ENCODE measurements at places on chromosomes 1 and 21.

DNA sequence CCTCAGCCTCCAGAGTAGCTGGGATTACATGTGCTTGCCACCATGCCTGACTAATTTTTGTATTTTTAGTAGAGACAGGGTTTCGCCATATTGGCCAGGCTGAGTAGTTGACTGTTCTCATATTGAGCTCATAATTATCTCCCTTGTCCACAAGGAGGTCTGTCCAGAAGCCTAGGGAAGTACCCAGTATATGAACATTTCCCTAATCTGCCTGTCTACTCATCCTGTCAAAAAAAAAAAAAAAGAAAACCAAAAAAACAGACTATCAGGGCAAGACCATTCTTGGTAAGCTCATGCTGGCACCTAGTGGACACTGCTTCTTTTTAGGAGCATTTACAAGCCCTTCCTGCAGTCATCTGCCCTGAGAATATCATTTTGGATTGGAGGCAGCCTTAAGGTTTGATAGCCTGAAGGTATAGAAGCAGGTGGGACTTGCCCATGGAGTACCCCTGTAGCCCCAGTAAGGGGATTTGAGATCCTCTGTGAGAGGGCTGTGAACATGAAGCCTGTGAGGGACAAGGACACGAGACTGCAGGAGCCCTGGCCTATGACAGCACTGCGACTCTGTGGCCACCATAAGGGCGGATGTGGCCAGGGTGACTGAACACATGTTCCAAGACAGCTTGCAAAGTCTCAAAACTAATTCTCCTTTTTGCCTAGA is 10.8 kb upstream of the DUSP12 start:
- peak; percentile 8 for DNase-seq

DNA sequence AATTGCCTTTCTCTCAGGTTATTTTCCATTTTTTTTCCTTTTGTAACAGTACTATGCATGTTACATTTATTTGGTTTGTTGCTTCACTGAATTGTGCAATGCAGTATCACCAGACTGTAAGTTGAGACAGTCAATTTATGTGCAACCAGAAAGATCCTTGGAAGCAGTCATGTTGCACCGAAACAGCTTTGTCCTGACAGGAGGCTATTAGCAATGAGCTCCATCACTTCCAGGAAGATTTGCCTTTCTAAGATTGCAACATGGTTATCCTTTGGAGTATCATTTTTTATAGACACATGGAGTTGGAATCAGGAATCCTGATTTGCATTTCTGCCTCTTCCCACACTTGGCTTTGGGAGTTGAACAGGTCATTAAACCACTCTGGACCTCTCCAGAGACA is 84.5 kb upstream of the ST6GALNAC5 start:
- DNase-seq: no peak

DNA sequence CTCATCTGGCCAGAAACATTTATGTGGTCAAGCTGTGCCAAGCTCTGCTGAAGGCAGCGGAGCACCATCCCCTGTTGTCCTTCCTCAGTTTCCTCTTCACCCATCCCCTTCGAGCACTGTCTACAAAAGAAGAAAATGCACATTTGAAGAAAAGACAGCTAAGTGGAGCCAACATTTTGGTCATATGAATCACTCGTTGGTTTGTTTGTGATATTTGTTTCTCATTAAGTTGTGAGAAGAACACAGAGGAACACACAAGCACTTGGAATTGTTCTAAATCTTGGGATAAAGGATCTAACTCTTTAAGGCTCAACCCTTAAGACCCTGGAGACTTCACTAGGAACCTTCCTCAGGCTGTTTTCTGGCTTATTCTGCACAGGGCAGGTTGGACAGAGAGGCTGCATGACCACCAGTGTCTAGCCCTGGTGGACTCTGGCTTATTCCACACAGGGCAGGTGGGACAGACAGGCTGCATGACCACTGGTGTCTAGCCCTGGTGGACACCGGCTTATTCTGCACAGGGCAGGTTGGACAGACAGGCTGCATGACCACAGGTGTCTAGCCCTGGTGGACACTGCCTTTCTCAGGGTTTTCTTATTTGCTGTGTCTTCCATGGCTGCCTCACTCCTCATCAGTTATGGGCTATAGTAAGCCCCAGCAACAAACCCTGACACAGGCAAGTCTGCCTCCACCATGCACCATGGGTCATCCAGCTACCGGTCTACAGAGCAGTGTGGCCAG is 35.3 kb upstream of the COL6A2 start:
- DNase-seq: no peak

- peak; percentile 75 for DNase-seq
Measured at GRCh38 chr21:42234464-42235241, 15.7 kb downstream of the ABCG1 start.

DNA sequence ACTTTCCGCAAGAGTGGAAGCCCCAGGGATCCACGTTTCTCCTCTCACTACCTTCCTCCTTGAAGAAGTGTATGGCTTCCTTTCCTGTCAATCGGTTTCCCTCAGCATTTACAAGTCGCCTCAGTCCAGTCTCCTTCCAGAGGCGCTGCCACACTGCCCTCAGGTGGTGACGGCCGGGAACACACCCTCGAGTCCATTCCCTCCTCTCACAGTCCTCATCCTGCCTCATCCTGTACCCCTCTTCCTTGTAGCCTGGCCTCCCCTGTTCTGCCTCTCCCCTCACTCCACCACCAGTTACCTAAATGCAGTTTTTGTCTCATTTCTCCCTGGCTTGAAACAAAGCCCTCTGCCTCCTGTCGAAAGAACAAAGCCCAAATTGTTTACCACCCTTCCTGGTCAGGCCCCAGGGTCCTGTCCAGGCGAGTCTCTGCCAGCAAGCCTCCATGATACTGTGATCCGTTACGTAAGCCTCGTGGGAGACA is 23.2 kb upstream of the LSM10 start:
- peak; percentile 39 for DNase-seq

- no peak for DNase-seq
Measured at GRCh38 chr1:54051933-54052430, 1.0 kb downstream of the TMEM59 start.

GRCh38 chr1:56105397-56105796 is 474.0 kb downstream of the PLPP3 start:
- DNase-seq: no peak

DNA sequence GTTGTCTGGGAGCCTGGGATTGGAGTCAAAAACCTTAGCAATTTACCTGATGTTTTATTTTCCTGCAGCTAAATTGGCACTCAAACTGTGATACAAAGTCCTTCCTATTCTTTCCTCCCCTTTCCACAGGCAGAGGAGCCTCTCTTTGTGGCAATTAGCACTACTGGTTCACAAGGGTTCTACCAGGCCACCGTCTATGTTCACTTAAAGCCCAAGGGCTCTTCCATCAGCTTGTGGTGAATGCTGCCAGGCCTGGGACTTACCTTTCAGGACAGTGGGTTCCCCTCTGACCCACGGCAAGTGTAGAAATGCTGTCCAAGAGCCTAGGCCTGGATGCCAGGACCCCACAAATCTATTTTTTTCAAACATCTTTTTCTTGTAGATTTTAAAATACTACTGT is 251.9 kb upstream of the B3GALT2 start:
- DNase-seq: no peak

GRCh38 chr1:118481126-118481525 is 296.1 kb upstream of the SPAG17 start:
- no peak for DNase-seq

- no peak for DNase-seq
Measured at GRCh38 chr1:220817907-220818306, 31.2 kb downstream of the MTARC1 start.

- no peak for DNase-seq
Measured at GRCh38 chr1:229726061-229726460, 100.0 kb downstream of the URB2 start.

GRCh38 chr1:2633936-2634491 is 1.2 kb upstream of the MMEL1 start:
- DNase-seq: no peak

DNA sequence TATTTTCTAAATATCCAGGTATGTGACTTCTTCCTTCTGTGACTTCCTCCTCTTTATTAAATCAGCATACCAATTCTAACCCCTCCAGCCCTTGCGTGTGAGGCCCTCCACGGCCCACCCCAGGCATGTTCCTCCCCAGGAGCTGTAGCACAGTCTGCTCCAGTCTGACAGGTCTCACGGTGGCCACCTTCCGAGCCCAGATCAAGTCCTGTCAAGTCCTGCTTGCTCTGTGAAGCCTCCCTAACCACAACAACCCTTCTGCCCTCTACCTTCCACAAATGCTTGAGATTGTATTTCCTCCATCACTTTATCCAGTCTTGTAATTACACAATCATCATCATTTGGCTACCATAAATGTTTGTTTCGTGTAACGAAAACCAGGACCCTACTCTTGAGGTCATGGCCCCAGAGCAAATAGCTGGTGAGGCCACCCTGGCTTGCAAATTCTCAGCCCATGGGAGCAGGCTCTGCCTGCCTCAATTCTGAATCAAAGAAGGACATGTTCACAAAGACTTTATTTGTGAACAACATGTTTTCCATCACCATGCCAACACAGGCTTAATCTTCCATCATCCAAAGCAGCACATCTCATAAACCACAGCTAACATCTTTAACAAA is 33.0 kb upstream of the S100A7 start:
- DNase-seq: no peak

- no peak for DNase-seq
Measured at GRCh38 chr1:36790191-36790590, 244.1 kb downstream of the GRIK3 start.

GRCh38 chr21:42443181-42443785 is 39.6 kb downstream of the UBASH3A start:
- no peak for DNase-seq
